Fibroblast of upper back skin (primary cell): ENCODE measurements at places on chromosomes 16 and 17.

- DNase-seq, result peak; percentile 38
Observed at GRCh38 chr16:68289621-68290329, 21.0 kb downstream of the SLC7A6OS start.

- DNase-seq, result peak; percentile 88
Observed at GRCh38 chr16:3099732-3100499, 822 bp upstream of the ZSCAN10 start.

- no peak for DNase-seq
Observed at GRCh38 chr16:78755751-78756661, 656.6 kb downstream of the WWOX start.

DNA sequence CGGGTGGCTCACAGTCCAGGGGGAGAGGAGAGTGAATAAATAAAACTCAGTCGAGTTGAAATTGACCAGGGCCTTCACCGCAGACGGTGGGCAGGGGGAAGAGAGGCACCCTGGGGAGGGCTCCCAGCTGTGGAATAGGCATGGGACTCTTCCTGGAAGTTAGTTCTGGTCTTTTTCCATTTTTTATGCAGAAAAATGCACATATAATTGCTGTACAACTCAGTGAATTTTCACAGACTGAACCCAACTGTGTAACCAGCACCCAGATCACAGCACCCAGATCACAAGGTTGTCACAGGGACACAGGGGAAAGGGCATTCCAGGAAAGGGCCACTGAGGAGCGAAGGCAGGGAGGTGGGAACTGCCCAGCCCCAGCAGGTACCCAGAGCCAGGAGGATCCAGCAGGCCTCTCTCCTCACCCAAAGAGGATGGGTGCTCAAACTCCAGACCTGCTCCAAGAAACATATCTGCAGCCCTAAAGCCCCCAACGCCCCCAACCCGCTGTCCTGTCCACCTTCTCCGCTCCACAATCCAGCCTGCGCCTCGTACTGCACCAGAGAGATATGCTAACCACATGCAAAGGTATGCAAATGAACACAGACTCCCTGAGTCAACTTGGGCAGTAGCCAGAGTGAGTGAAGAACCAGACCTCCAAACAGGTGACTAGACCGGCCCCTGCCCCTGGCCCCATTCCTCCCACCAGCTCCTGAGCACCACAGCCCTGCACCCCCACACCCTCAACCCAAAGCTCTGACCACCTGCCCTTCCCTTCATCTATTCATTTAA, 29.1 kb upstream of the EIF1 start:
- no peak for DNase-seq

DNA sequence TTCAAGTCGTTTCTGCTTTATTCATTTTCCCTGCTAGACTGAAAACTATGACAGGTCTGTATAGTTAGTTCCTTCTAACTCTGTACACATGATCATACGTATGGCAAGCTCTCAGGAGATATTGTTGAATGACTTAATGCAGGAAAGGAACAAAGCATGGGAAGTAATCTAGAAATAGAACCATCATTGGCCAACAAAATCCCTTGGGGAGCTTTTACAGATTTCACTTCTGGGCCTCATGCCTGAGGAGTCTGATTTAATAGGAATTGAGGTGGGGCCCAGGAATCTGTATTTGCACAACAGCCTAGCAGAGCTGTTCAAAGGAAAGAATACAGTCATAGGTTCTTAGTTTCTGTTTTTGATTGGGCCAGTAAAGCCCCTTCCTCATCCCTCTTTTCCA, 229.2 kb downstream of the MAP2K6 start:
- peak; percentile 13 for DNase-seq
